ENCODE measurements at places on chromosomes 16 and 17.

DNA sequence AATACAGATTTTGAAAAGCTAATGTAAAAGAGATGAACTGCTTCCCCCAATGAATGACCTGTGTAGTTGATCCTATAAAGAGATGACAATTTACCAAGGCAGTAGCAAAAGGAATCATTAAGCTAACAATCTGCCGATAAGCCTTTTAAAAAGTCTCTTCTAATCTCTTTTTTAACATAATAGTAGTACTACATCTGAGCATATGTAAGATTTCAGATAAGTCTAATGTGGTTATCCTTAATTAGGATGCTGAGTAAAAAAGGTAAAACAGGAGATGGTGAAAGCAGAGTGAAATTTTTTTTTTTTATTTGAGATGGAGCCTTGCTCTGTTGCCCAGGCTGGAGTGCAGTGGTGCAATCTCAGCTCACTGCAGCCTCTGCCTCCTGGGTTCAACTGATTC is 26.2 kb upstream of the RASL10B start:
- DNase-seq = no peak

DNA sequence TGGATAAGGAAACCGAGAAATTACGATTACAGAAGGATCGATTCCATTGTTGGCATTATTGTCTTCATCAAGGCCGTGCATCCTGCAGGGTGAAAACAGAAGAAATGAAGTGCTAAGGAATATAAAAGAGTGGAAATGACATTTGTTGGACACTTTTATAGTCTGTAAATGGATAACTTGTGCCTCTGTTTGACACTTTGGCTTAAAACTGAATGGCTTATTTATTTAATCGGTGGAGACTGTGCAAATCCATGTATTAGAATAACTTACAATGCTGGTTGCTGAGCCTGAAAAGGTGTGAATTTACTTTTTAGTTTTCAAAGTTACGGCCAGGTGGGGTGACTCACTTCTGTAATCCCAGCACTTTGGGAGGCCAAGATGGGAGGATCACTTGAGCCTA is 31.4 kb downstream of the ITGB3 start:
- DNase-seq = no peak

DNA sequence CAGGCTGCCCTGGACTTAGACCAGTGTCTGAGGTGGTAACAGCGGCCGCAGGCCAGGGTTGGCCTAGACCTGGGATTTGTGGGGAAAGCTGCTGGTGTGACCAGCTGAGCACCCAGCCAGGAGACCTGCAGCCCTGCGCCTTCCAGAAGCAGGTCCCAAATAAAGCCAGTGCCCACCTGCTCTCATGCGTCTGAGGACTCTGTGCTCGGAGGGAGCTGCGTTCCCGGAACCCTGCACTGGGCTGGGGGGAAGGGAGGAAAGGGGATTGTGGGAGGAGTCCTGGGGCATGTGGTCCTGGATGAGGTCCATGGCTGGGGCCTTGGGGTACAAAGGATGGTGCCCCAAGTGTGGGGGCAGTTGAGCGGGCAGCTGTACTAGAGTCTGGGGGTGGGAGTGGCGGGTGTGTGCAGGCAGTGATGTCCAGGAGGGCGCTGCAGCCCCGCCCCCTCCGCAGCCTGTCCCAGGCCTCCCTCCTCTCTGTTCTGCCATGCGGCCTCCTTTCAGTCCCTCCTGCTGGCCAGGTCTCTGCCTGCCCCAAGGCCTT is 1.8 kb upstream of the NECAB2 start:
- no peak for DNase-seq

DNA sequence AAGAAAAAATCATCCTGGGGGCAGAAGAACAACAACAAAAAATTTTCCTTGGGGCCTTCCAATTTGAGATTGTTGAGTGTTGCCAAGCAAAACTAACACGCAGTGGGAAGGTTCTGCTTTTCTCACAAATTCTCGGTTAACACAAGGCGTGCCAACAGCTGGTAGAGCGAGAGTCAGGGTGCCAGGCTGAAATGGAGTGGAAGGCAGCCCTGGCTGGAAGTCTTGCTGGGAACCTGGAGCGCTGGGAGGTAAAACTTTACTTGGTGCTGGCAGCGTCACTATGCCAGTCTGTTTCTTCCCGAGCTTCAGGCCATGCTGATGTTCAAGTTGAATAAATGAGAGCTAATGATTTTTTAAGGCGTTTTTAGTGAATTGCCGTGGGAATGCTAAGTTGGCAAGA is 189.4 kb downstream of the WWOX start:
- no peak for DNase-seq

GRCh38 chr16:10465821-10466220 is 80.0 kb downstream of the ATF7IP2 start:
- no peak for DNase-seq

DNA sequence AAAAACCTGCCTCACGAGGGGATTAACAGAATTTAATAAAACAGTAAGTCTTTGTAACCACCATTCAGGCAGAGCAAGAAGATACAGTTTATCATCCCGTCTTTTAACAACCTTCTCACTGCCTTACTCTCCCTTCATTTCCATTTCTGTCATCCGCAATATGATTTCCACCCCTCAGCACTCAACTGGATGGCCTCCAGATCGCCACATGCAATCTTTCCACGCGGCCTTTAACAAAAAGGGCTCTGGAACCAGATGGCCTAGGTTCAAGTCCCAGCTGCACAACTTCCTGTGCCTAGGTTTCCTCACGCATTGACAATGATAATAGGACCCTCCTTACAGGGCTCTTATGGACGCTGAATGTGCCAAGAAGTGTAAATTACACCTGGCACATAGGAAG is 103.6 kb downstream of the GAS7 start:
- no peak for DNase-seq

DNA sequence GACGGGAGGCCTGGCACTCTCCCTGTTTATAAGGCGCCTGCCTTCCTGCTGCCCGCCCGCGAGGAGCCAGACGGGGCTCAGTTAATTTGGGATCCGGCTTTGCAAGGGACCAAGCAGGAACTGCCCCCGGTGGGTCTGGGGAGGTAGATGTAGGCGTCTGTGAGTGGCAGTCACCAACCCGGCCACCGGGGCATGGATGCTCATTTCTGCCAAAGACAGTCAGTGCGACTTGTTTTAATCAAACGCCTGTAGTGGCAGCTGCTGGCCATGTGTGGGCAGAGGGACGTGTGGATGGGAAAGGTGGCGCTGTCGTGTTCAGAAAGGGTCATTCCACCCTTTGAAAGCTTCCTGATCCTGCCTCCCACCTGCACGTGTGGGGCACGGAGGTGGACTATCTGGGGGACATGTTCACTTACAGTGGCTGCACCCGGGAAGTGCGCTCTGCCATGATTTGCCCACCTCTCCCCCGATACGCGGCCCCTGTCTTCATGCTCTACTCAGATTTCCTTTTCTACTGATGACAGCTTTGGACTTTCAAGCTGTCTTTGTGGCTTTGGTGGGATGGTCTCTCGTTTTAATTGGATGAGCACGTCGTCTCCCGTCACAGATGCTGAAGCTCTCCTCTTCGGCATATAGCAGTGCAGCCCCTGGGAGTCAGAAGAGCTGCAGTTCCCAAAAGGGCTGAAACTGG is 60.3 kb upstream of the CIBAR2 start:
- DNase-seq = no peak

DNA sequence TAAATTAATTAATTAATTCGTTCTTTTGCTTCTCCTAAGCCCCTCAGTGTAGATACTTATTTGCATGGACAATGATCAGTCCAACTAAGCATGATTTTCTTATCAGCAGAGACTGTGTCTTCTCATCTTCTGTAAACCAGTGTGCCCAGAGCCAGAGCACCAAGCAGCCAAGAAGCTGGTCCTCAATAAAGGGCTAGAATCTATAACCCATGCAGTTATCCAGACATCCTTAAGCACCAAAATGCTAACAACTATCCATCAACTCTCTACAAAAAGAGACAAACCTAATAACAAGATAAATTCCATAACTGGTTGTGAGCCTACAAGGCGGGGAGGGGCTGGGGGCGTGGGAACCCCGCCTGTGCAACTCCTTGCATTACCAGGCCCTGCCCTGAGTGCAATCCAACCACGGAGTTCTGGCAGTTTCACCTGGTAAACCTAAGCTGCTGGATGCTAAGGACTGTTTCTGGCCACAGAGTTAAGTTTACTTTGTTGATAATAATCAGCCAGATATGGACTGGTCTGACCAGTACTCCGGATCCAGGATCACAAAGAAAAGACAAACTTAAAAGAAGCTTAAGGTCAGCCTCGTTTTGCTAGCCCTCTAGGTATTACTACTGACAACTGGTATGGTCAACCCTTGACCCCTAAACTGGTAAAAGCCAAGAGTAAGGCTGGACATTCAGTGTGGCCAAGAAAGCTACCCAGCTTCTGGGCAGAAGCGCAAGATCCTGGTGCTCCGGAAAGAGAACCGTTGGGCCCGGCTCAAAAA is 51.5 kb downstream of the ZFHX3 start:
- DNase-seq = no peak

DNA sequence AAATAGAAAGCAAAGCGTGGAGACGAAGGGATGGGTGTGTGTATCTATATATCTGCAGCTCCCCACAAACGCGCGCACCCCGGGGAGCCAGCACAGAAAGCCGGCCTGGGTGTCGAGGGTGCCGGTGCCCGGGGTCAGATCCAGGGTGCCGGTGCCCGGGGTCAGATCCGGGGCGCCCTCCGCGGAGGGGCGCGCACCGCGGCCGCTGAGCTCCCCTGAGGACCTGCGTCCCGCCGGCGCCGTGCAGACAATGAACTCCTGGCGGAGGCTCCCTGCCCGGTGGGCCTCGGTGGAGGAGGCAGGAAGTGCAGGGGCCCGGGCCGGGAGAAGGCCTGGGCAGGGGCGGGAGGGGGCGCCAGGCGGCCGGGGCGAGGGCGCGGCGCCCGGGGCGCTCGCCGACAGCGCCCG is 1.1 kb downstream of the ZNF423 start:
- peak; percentile 19 for DNase-seq

GRCh38 chr17:33131620-33132019 is 140.0 kb downstream of the SPACA3 start:
- no peak for DNase-seq

- no peak for DNase-seq
Measured at GRCh38 chr16:68344252-68344651, 33.4 kb downstream of the PRMT7 start.

- DNase-seq = no peak
Measured at GRCh38 chr17:32822996-32823395, 53.9 kb downstream of the MYO1D start.

GRCh38 chr16:19885451-19886072 is 914 bp upstream of the GPRC5B start:
- DNase-seq = no peak

DNA sequence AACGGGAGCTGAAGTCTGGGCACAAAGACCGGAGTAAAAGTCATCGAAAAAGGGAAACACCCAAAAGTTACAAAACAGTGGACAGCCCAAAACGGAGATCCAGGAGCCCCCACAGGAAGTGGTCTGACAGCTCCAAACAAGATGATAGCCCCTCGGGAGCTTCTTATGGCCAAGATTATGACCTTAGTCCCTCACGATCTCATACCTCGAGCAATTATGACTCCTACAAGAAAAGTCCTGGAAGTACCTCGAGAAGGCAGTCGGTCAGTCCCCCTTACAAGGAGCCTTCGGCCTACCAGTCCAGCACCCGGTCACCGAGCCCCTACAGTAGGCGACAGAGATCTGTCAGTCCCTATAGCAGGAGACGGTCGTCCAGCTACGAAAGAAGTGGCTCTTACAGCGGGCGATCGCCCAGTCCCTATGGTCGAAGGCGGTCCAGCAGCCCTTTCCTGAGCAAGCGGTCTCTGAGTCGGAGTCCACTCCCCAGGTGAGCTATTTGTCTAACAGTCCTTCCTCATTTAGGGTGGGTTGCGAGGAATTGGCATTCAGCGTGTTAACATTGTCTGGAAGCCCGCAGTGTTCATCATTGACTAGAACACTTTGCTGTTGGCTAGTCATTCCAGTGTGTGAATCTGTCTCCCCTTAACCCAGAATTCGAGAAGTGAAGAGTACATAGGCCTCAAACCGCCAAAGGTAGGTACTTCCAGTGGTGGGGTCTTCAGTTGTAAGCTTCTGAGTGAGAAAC is 1.5 kb downstream of the CDK12 start:
- DNase-seq = peak; percentile 50

DNA sequence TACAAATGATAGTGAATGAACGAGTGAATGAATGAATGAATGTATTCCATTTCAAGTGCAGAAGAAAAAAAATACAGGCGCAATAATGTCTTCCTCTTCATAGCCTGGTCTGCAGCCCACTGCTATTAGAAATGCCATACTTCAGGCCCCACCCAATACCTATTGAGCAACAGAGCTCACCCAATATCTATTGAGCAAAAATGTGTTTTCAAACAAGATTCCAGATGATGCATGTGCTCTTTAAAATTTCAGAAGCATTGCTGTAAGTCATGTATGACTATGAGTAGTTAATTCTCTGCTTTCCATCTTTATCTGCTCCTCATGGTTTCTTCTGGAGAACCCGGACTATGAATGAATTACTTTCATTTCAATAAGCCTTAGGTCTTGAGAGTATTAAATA is 308.2 kb downstream of the XYLT1 start:
- DNase-seq = no peak

DNA sequence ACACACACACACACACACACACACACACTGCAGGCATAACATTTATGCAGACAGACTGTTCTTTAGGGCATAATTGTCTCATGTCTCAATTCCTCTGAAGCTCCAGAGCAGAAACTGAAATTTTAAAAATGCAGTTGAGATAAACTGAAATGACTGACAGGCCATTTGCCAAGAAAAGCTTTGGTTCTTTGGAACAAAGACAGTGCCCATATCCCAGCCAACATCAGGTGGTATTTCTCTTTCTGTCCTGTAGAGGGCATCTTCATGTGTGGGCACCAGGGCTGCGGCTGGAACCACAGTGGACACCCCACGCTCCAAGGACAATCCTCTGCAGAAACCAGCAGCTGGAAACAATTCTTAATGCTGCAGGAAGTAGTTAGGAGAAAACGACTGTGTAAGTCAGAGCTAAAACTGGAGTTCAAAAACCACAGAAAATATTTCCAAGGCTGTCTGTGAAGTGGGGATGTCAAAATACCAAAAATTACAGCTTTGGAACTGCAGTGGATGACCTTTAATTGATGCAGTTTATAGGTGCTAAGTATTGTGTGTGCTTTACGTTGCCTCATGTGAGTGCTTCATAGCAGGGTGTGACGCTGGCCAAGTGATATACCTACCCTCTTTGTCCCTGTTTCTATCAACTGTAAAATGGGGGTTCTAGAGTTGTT is 10.6 kb upstream of the MEFV start:
- DNase-seq = peak; percentile 64

- no peak for DNase-seq
Measured at GRCh38 chr17:49486012-49486641, 9.0 kb upstream of the NGFR start.

GRCh38 chr17:42107597-42108576 is 4.6 kb downstream of the DHX58 start:
- DNase-seq = peak; percentile 94

GRCh38 chr17:27751622-27752490 is 48.5 kb downstream of the NOS2 start:
- DNase-seq = no peak

DNA sequence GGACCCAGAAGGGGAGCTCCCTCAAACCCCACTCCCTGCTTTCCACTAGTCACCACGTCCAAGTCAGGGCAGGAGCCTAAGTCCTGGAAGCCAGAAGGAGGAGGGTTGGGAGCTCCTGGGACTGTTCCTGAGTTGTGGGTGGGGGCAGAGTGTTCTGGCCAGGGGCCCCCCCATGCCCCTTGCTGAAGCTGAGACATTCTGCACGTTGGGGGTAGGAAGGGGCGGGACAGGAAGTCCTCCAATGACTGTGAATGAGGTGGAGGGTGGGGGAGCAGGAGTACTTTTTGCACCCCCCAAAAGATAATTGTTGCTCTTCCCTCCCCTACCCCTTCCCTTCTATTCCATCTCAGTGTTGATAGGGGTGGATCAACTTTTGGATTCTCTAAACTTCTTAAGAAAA is 21.4 kb upstream of the C17orf113 start:
- DNase-seq = peak; percentile 55

Measured in OCI-LY7 (cell line).